Stimulated activated CD4-positive, alpha-beta T cell treated with anti-CD3 and anti-CD28 coated beads, Interleukin-4, amount 100 ng/mL, for 1 hour (primary cell): ENCODE measurements at places on chromosomes 2 and 18.

DNA sequence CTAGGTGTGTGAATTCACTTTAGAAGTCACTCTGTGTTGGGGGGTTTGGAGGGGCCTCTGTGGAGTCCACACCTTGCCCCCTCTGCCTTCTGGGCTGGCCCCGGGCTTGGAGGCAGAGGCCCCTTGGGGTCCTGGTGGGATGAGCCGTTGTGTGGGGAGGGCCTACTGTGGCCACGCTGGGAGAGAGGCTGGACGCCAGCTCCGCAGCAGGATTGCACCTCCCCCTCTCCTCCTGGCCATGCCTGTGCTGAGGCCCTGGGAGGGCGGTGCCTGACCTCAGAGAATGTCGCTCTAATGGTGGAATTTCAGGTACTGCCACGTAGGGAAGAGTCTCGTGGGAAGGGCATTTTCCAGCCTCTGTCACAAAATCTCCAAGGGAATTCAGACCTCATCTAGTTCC, 237.0 kb downstream of the ATAD2B start:
- no peak for DNase-seq

GRCh38 chr2:150705767-150706166, 218.3 kb upstream of the RND3 start:
- no peak for DNase-seq

DNA sequence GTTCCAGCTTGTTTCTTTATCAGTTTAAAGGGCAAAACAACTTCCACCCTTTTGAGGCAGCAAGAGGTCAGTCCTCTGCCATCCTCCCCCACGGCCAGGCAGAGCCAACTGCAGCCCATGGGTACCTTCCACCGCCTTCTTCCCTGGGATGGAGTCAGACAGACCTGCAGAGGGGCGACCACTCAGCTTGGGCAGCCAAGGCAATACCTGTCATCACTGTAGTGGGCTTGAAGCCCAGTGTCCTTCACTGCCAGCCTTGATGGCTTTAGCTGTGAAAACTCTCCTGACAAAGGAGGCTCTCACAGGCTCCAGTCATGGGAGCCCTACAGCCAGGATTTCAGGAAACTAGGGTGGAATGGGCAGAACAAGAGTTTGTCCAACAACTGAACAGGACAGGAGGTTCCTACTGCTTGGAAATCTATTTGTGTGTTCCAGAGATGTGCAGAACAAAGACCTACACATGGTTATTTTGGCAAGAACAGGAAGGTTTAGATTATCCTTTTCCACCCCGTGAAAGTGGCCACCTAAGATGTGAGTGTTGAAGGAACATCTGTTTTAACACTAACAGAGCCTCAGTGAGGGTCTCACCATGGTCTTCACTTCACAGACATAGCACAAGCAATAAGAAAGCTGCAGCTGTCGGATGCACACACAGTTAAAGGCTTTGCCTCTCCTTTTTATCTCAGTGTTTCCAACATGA, 93.9 kb upstream of the RMDN2 start:
- DNase-seq, result no peak

DNA sequence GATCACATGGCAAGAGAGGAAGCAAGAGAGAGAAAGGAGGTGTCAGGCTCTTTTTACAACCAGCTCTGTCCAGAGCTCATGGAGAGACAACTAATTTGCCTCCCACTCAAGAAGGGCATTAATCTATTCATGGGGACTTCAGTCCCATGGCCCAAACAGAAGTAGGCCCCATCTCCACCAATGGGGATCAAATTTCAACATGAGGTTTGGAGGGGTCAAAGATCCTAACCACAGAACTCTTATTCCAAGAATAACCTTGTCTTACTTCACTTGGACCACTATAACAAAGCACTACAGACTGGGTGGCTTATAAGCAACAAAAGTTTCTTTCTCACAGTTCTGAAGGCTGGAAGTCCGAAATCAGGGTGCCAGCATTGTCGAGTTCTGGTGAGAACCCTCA, 31.8 kb downstream of the GRB14 start:
- DNase-seq, result no peak

- DNase-seq, result no peak
Measured at GRCh38 chr2:238141541-238142318, 3.3 kb downstream of the KLHL30 start.

DNA sequence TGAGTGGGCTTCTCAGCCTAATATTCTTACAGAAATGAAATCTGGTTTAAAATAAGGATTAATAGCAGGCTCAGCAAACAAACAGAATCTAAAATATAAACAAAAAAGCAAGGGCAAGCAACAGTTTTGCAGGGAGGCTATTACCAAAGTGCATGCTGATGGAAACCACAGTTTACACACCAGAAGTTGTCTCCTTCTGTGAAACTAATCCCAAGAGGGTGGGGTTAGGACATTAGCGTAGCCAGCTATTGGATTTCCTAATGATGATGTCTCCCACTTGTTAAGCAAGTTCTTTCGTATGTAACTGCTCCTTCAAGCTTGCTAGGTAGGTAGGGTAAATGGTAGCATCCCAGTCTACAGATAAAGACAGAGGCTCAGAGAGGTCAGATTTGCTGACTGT, 65.0 kb upstream of the TSPYL6 start:
- no peak for DNase-seq

DNA sequence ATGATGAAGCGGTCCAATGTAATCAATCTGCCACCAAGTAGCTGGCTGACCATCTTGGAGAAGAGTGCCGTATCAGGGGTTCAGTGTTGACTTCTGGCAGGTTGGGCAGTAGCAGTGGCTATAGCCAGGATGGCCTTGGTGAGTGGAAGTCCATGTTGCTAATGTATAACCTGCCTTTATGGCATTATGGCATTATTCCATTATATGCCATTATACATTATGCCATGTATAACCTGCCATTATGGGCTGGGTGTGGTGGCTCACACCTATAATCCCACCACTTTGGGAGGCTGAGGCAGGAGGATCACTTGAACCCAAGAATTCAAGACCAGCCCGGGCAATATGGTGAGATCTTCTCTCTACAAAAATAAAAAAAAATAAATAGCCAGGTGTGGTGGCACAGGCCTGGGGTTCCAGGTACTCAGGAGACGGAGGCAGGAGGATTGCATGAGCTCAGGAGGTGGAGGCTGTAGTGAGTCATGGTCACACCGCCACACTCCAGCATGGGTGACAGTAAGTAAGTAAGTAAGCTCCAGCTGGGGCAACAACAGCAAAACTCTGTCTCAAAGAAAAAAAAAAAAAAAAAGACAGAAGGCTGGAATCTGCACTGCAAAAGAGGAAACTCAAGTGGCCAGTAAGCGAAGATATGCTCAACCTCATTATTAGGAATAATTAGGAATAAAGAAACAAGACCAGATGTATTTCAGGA, 24.4 kb upstream of the EMILIN2 start:
- DNase-seq, result no peak

- DNase-seq, result no peak
Measured at GRCh38 chr2:44786045-44786816, 155.3 kb upstream of the SIX3 start.

GRCh38 chr2:39093218-39093898, 27.5 kb downstream of the SOS1 start:
- no peak for DNase-seq

GRCh38 chr18:44331656-44332570, 348.8 kb upstream of the SETBP1 start:
- DNase-seq, result no peak

GRCh38 chr18:49721981-49722380, 91.4 kb downstream of the ACAA2 start:
- no peak for DNase-seq

- DNase-seq, result no peak
Measured at GRCh38 chr2:235418918-235419317, 74.9 kb upstream of the AGAP1 start.

DNA sequence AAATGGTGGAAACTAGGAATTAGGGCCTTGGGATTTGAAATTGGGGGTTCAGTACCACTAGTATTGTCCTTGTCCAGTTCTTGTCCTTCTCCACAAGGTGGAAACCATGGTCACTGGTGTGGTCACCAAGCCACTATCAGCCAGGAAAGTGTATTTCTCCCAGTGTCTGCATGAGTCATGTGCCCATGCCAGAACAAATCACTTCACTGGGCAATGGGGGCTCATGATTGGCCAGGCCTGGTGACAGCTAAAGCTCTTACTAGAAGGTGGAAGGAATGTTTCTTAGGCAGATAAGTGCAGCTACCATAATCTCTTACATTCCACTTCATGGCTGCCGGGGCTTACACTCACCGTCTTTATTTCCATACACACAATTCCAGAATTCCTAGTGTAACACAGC, 124.8 kb upstream of the TACR1 start:
- DNase-seq, result no peak

- peak; percentile 35 for DNase-seq
Measured at GRCh38 chr18:2905854-2906703, 59.3 kb downstream of the EMILIN2 start.

- DNase-seq, result no peak
Measured at GRCh38 chr2:63872571-63873328, 31.1 kb downstream of the UGP2 start.

DNA sequence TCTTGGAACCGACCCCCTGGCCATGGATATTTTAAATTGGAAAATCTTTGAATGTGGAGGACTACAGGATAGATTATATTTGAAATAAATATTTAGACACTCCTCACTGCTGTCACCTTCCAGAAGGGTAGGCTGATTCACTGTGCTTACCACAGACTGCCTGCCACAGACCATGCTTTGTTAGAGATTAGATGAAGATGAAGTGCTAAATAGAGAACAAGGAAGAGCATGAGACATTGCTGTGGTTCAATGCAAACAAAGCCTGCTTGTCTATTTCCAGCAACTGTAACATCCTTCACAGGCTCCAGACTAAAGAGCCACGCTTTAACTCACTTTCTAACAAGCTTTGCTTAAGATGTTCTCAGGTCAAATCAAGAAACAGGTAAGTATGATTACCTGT, 81.0 kb upstream of the TMEM17 start:
- no peak for DNase-seq

- DNase-seq, result no peak
Measured at GRCh38 chr2:15120631-15121030, 440.5 kb downstream of the NBAS start.

DNA sequence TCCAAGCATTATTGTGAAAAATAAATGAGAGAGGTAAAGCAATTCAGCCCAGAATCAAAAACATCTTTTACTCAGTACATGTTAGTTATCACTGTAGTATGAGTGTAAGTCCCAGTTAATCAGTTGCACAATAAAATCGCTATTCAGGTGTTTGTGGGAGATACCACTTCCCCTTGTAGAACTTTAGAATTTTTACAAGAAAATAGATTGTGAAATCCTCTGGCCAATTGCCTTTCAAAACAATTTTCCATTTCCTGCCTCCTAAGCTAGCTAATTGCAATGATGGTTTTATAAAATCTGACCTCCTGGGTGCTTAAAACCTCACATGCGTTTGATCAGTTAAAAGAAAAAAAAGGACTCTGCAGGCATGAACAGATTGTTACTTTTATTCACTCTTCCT, 332.5 kb downstream of the PID1 start:
- DNase-seq, result no peak

- no peak for DNase-seq
Measured at GRCh38 chr2:67974559-67975430, 88.0 kb downstream of the C1D start.

GRCh38 chr2:26605195-26605998, 35.8 kb downstream of the CIB4 start:
- no peak for DNase-seq

DNA sequence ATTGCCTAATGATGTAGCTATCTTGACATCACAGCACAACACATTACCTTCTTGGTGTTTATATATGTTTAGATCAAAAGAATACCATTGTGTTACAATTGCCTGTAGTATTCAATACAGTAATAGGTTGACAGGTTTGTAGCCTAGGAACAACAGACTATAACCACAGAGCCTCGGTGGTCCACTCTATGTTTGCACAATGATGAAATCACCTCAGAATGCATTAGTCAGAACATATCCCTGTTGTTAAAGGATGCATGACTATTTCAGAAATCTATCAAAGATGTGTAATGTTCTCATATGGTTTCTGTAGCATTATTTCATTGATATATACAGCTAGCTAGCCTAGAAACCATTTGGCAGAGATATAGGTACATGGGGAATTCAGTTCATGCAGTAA, 8.9 kb downstream of the METTL5 start:
- DNase-seq, result no peak

- DNase-seq, result no peak
Measured at GRCh38 chr18:32372381-32373061, 98.2 kb downstream of the GAREM1 start.

- DNase-seq, result no peak
Measured at GRCh38 chr2:206368484-206368883, 74.8 kb upstream of the ADAM23 start.

GRCh38 chr2:218582076-218582475, 13.4 kb downstream of the CNOT9 start:
- no peak for DNase-seq

DNA sequence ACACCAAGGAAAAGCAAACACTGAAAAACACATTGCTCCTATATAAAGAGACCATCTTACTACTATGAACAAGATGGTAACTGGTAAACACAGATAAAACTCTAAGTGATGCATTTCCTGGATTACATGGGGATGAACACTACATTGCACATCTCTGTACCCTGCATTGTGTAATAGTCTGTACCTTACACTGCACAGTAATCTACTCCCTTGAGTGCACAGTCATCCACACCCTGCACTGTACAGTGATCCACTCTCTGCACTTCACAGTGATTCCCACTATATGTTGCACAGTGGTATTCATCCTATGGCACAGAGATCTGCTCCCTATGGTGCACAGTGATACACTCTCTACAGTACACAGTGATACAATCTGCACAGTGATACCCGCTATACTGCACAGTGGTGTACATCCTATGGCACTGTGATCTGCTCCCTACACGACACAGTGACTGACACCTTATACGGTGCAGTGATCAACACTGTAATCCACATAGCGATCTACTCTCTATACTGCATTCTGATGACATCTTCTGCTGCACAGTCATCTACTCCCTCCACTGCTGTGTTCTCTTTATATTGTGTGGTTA, 462.2 kb upstream of the RGPD4 start:
- DNase-seq, result no peak

GRCh38 chr18:5238371-5238976, 41.4 kb upstream of the AKAIN1 start:
- peak; percentile 49 for DNase-seq
